GM20000 (cell line): ENCODE measurements at places on chromosomes 6 and 20.

DNA sequence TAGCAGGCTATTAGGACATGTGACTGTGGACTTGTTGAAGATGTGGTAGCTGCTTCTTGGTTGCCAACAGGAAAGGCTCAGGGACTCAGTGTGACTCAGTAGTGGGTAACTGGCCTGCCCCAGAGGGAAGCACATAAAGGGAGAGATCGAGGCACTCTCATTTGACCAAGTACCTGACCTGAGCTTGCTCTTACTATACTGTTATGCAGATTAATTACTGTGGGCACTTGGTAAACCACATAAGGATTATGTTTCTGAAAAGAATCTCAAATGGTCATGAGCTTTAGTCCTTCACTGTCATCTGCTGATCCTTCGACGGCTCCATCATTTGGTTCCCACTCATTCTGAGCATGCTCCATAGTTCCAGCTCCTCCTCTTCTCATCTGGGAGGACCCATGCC is 48.2 kb upstream of the RPL7L1 start:
- no peak for DNase-seq

DNA sequence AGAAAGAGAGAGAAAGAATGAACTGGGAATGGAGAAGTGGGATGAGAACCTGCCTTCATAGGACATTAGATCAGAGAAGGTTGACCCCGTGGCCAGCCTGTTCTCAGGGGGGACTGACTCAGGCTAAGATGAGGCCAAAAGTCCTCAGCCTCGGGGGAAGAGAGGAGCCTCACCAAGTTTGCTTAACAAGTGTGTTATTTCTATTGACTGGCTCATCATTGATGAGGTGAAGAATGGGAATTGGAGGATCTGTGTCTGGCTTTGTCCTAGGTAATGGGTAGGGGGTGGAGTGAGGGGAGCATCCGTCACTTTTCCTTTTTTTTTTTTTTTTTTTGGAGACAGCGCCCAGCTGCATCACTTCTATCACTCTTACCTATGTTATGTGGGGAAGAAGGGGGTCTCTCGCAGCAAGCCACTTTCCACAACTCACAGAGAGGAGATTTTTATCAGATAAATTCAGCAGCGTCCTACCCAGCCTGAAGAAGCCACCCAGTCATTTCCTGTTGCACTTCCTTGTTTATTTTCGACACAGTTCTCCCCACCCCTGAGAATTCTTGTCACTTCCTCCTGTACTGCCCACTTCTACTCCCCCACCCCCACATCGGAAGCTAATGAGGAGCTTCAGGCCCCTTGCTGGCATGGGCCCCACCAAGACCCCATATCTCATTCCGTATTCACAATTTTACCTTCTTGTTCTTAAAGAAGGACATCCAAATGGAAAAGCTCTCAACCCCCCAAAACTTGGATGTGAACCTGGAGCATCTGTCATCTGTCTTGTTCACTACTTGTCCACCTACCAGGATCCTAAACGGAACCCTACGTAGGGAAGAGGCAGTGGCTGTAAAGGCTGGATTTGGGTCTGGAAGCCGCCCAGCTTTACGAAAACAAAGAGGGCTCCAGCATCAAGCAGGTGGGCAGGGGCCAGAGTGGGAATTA is 2.8 kb upstream of the RNASET2 start:
- peak; percentile 56 for DNase-seq

DNA sequence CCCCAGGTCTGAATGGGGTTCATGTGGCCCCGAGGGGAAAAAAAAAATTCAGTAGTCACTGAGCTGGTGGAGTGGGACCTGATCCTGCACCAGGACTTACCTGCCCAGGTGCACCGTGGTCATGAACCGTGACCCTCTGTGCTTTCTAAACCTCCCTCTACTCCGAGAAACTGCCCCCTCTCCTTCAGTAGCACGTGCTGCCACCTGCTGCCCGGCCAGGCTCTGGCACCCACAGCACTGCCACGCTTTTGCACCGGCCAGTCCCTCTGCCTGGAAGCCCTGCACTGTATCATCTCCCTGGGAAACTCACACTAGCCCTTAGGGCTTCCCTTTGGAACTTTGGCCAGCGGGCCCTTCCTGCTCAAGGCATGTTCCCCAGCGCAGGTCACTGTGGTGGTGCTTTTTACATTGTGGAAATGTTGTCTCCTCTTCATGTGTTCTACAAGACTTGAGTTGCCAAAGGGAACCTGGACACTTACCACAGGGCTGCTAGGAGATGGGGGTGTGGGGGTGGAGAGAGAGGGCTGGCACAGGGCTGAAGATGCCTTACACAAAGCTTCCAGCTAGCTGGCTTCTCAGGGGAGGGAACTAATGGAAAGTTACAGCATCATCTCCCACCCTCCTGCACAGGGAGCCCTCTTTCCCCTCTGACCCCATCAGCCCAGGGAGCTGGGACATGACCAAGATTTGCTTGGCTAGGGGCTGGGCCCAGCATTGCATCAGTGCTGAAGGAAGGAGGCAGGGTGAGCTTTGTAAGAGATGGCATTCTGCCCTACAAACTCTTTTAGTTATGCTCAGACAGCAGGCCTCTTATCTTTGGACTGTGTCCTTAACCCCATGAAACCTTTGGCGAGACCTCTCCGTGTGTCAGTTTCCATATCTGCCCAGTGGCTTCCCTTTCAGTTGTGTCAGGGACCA is 2.5 kb upstream of the PTPRT start:
- peak; percentile 53 for DNase-seq

DNA sequence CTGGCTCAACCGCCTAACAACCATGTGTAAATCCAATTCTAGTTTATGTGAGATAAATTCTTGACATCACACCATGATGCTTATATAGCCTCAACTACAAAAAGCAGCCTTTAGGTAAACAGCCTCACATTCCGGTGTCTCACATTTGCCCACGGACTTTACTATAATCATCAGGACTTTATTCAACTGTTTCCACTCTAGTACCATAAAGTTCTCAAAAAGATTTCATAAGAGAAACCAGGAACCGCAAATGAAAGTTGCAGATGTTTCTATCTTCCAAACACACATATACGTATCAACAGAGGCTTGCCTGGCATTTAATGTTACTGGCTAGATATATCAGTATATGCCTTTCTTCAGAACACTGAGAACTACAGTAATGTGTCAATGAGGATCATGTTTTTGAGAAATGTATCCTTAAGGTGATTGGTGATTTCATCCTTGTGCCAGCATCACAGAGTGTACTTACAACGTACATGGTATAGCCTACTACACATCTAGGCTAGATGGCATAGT is 80.0 kb downstream of the EPB41L2 start:
- DNase-seq: no peak

DNA sequence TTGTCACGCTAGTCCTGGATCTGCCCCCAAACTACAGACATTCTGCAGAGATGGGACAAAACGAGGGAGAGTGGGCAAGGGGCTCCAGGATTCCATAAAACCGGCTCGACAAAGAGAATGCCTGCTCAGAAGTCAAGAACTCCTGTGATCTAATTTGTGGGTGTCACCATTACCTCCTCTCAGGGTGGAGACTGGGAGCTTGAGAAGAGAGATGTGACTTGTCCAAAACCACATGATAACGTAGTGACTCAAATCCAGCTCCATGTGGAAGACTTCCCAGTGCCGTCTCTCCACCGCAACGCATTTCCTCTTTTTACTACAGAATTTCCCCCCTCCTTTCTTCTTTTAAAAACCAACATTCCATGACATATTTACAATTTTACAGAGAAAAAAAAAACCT is 44.3 kb downstream of the TRERF1 start:
- DNase-seq: no peak
